ENCODE measurements at places on chromosomes 12 and 14.

GRCh38 chr14:81474685-81475324, 58.8 kb downstream of the SEL1L start:
- no peak for DNase-seq

- DNase-seq, result no peak
These were observed 115.5 kb downstream of the EML1 start for GRCh38 chr14:99908653-99909250.

- no peak for DNase-seq
These were observed 28.7 kb downstream of the CCDC59 start for GRCh38 chr12:82329508-82329907.

- no peak for DNase-seq
These were observed 359.2 kb upstream of the ATP2B1 start for GRCh38 chr12:90067791-90068190.

DNA sequence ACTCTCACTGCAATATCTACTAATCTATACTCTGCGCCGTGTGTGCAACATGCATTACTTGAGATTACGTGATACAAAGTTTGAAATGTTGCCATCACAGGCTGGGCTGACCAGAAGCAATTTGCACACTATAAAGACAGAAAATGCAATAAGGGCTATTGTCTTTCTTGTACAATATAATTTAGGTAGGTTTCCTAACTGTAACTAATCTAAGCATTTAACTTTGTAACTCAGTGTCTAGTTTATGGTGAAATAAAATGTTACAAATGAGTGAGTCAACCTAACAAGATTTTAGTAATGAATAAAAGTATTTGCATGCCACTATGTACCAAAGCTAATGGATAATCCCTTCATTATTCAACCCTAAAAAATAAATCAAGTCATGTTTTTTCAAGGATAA, 57.8 kb downstream of the LRP6 start:
- no peak for DNase-seq

DNA sequence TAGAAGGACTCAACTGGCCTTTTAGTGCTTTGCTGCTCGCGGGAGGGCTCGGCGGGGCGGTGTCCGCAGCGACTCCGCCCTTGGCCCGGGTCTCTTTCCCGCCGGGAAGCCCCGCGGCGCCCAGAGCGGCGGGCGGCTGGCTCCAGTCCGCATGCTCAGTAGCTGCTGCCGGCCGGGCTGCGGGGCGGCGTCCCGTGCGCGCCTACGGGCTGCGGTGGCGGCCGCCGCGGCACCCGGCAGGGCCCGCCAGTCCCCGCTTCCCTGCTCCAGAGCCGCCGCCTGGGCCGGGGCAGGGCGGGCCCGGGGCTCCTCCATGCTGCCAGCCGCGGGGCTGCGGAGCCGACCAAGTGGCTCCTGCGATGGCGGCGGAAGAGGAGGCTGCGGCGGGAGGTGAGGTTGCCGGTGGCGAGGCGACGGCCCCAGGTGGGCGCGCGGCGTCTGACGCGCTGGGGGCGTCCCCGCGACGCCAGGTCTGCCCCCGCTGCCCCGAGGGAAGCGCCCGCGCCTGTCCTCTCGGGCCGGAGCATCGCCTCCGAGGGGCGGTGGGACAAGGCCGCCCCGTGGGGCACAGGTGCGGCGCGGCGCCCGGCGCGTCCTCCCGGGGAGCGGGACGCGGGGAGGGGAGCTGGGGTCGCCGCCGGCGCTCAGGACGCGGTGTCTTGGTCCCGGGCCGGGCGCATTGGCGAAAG, at the start of gene BMAL2:
TSS of gene BMAL2 (plus strand) at position 123 of the 689 bp plus-strand sequence. CDS start at position 360, 237 bp downstream.
- DNase-seq, result no peak

- no peak for DNase-seq
These were observed 39.5 kb downstream of the VWF start for GRCh38 chr12:6084969-6085450.

- DNase-seq, result no peak
These were observed 5.2 kb upstream of the LRRC23 start for GRCh38 chr12:6899427-6899826.

DNA sequence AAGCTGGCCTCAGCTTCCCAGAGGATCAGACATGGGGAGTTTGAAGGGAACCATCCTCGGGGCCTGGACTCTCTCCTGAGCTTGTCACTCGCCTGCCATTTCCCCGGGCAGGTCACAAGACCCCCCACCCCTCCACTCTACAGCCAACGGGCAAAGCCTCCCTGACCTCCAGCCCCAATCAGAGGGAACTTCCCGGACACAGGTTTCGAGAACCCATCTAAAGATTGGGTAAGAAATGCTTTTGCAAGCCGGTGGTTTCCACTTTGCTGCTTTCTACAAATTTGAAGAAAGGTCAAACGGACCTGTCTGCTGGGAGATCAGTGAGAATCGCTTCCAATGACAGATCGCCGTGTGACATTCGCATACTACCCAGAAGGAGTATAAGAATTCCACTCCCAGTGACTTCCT, 89.6 kb downstream of the SCARB1 start:
- no peak for DNase-seq

GRCh38 chr14:85471744-85472143, 58.2 kb upstream of the FLRT2 start:
- no peak for DNase-seq

DNA sequence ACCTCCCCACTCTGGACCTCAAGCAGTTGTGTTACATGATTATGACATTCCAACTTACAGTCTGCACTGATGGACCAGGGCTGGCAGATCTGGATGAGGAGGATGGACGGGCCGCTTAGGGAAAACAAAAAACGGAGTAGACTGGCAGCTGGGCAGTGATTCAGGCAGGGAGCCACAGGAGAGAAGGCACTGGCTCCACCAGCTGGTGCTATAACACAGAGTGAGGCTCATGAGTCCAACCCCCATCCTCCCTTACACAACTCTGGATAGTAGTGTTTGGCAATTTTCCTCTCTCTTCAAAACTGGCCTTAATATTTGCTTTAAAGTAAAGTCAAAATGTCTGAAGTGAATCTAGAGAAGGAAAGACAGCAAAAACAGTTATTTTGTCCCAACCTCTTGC, 9.7 kb upstream of the RIC8B start:
- DNase-seq, result peak; percentile 66

- DNase-seq, result no peak
These were observed 151.6 kb downstream of the SEC23A start for GRCh38 chr14:38951451-38951850.

GRCh38 chr14:52129721-52130120, 60.9 kb upstream of the NID2 start:
- DNase-seq, result no peak

DNA sequence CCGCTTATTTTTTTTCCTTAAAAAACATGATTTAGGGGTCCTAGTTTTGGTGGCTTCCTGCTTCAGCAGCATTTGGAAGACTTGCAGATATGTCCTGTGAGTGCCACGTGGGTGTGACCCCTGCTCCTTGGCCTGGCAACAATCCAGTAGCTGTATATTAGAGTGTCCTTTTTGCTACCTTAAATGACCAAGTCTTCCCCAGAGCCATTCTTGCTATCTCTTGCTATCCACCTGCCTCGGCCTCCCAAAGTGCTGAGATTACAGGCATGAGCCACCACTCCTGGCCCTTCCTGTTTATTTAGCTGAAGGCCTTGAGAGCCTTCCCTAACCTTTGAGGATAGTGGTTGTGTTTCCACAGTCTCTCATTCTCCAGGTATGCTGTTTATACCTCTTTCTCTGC, 17.0 kb downstream of the TPCN1 start:
- no peak for DNase-seq

- no peak for DNase-seq
These were observed 167.9 kb downstream of the NUAK1 start for GRCh38 chr12:105970885-105971284.

GRCh38 chr12:11894890-11895289, 175.8 kb upstream of the BCL2L14 start:
- DNase-seq, result no peak

- no peak for DNase-seq
These were observed 304.4 kb downstream of the TMEM132D start for GRCh38 chr12:129599406-129599805.

GRCh38 chr12:105814283-105814682, 324.5 kb downstream of the NUAK1 start:
- no peak for DNase-seq

- DNase-seq, result no peak
These were observed 81.9 kb downstream of the NINJ2 start for GRCh38 chr12:581321-581720.

DNA sequence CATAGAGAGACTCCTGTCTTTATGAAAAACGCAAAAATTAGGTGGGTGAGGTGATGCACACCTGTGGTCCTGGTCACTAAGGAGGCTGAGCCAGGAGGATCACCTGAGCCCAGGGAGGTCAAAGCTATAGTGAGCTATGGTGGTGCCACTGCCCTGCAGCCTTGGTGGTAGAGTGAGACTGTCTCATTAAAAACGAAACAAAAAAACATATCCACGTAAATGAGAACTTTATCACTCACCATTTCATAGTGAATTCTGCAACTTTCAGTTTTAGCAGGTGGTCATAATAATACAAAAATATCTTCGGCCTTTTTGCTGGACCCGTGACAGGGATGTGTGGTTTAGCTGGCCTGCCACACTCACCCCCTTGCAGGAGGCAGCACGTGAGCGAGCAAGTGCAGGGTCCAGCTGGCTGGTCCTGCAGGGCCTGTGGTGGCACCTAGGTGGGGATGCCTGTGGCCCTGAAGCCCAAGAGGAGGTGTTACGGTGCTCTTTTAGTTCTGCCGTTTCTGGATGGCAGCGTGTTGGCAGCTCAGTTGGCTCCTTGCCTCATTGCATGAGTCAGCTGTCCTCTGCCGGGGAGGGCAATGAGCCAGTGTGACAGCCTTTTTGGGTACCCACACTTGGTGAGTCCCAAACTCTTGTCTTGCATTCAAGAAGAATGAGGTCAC, 1330.7 kb upstream of the TMEM132C start:
- DNase-seq, result peak; percentile 77

DNA sequence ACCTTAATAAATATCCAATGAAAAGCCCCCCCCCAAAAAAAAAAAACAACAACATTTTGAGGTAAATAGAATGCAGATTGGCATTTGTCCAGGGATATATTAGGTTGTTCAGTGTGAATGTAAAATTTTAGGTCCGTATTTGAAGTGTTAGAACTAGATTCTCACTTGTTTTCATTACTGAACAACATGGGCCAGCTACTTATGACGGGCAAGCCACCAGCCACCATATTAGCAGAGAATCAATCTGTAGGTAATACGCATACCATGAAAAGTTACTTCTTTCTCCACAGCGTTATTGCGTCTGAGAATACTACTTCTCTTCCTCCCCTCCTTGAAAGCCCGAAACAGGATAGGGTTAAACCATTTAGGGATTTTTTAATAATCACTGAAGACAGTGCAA, 5.4 kb downstream of the FLRT2 start:
- DNase-seq, result peak; percentile 21

GRCh38 chr12:116765271-116765670, 27.2 kb downstream of the RNFT2 start:
- no peak for DNase-seq

DNA sequence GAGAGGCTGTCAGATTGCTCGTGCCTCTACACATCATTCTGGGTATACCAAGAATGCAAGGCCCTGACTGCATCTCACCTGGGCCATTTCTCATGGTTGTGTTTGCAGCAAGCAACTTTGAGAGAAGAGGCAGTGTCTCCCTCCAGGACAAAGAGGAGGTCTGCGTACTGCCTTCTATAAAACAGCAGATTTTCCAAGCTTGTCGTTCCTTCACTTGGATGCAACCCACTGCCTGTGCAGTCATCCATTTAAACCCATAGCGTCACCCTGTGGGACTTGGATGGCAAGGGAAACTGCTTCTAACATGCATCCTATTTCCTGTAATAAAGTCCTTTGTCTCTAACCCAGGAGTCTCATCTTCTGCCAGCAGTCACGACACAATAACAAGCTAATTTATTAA, 1.3 kb downstream of the POMT2 start:
- DNase-seq, result peak; percentile 58

- DNase-seq, result no peak
These were observed 9.9 kb upstream of the SRSF9 start for GRCh38 chr12:120479458-120479857.

GRCh38 chr12:50050410-50051098, 6.8 kb upstream of the ASIC1 start:
- DNase-seq, result no peak

DNA sequence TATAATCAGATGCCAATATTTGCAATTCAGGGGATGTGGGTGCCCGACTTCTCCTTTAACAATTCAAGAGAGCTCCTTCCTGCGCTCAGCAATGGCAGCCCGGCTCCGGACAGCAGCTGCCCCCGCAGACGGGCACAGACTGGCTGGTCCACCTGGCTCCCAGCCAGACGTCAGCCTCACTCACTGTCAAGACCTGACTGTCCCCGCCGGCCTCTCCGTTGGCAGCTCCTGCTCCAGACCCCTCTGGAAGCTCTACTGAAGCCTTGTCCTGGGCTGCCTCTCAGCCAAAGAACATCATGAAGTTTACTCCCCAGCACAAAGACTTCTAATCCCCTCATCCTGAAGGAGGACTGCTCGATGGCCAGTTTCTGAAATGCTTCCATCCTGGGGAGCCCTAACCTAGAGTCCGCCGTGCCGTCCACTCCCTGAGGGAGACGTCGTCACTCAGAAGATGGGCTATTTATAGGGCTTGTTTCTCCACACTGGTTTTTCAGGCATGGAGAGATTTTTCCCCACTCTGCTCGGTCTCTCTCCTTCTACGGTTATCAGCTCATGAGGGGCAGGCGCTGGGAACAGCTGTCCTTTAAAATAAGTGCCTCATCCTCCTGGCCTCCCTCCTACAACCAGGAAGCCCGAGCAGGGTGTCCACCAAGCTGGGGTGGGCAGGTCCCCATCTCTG, 126.2 kb downstream of the RFLNA start:
- peak; percentile 78 for DNase-seq

DNA sequence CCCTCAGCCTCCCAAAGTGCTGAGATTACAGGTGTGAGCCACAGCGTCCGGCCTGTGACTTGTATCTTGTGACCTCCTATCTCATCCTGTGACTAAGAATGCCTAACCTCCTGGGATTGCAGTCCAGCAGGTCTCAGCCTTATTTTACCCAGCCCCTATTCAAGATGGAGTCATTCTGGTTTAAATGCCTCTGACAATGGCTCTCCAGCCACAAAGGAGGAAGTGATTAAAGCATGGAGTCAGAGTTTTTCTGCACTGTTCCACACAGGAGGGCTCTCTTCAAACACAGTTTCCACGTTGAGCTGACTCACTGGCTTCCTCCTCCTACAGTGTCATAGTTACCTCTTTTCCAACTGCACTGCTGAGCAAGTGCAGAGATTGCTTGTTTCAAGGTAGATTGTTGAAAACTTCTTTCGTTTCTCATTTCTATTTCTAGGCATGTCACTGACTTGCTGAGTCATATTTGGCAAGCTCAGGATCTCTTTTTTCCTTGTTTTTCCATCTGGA, 383.8 kb downstream of the PCNX1 start:
- peak; percentile 55 for DNase-seq

- no peak for DNase-seq
These were observed 316.2 kb downstream of the PAWR start for GRCh38 chr12:79374545-79374944.

DNA sequence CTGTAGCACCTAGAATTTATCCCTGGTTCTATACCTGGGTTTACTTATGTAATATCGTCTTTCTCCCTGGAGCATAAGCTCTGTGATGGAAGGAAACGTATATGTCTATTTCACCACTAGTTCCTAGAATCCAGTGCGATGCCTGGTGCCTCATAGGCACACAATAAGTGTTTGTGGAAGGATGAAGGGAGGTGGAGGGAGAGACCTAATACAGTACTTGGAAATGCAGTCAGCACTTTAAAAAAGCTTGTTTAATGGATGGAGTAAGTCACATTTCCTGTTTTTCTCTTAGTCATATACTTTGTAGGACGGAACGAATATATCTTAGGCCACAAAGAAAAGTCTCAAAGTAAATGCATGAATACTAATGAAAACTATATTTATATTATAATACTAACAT, 186.5 kb upstream of the HMGA2 start:
- DNase-seq, result no peak

GRCh38 chr14:83632375-83632774, 1897.6 kb upstream of the FLRT2 start:
- DNase-seq, result no peak

- no peak for DNase-seq
These were observed 15.4 kb downstream of the DAO start for GRCh38 chr12:108895220-108895802.

Data from Ammon's horn (tissue), 1 donor.